ENCODE measurements at places on chromosomes 2 and 18.

GRCh38 chr18:2692508-2692907 is 37.0 kb downstream of the SMCHD1 start:
- no peak for DNase-seq

DNA sequence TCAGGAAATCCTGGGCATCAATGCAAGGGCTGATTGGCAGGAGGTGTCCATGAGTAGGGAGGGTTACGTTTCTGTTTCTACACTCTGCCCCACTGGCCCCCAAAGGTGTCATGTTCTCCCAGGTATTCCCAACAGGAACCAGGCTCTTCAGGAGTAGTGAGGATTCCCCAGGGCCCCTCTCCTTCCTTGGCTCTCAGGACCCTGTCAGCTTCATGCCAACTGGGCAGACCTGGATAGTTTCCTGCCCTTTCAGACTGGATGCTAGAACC is 480.6 kb upstream of the HS6ST1 start:
- DNase-seq = no peak

DNA sequence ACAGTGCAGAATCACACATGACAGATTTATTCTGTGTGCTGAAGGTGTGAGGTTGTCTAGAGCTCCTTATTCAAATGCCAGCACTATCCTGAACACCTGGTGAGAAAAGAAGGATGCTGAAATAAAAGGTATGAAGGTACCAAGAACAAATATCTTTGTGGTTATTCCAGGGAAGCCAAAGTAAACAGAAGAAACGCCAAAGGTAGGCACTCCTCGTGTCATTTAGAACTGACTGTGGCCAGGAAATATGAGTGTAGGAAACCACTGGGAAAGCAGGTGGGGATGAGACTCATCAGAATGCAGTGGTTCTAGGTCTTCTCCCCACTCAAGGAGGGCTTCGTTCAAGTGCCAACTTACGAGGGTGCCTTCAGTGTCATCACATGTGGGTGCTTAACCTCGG is 80.8 kb downstream of the KIF5C start:
- DNase-seq = no peak

DNA sequence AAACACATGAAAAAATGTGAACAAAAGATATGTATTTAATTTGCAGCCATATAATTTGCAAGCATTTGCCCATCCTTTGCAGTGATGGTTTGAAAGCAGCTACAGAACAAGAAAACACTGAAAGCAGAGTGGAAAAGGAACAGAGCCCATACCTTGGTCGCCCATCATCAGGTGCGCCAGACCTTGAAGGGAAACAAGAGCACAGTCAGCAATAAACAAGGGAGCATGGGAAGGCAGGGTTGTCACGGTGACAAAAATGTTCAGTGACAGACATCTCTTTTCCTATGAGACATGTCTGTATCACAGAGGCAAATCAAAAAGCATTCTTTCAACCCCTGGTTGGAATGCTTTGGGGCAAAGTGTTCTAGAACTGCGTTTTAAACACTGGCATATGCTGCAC is 109.4 kb downstream of the NRXN1 start:
- DNase-seq = no peak

DNA sequence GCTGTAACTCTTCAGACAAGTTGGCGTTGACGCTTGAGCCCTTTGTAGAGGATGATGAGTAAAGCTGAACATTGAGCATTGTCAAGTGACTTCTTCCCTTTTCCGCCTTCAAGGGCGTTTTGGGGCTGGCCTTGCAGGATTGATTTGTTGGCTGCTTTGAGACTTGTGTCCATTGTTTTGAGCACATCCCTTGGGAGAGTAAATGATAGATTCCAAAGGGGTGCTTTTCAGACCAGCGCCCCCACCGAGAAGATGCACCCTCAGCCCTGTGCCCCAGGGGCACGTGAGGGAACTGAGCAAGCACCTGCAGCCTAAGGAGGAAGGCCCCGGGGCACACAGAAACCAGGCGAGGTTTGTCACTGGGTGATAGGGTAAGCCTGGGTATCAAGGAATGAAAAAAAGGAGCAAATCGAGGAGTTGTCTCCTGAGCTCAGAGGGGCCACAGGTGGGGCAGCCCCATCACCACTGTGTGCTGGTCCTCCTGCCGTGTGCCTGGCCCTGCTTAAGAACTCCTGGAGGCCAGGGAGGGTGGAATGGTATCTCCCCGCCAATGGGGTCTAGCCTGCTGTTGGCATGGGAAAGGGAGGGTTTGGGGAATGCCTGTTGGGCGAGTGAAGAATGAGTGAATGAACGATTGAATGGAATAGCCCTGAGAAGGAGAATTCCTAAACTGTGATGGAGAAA is 64.0 kb downstream of the RAB31 start:
- DNase-seq = no peak

DNA sequence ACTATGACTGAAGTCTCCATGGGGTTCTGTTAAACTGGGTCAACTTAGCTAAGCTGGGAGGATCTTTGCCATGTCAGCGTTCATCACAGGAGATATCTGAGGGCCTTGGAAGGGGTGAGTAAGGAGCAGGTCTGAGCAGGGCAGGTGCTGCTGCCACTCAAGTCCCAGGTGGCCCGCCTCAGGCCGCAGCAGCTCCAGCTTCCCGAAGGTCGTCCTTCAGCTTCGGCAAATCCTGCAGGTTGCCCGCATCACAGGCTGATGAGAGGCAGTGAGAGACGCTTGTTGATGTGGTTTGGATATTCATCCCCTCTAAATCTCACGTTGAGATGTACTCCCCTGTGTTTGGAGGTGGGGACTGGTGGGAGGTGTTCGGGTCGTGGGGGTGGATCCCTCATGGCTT is 166.6 kb downstream of the VAPA start:
- DNase-seq = no peak

- no peak for DNase-seq
These were observed at the start of gene SDC1 for GRCh38 chr2:20224716-20225293. SDC1 (minus strand) TSS chr2:20225130; CDS start chr2:20224867, 263 bp downstream.

GRCh38 chr2:217846321-217846743 is 156.5 kb downstream of the TNS1 start:
- no peak for DNase-seq

DNA sequence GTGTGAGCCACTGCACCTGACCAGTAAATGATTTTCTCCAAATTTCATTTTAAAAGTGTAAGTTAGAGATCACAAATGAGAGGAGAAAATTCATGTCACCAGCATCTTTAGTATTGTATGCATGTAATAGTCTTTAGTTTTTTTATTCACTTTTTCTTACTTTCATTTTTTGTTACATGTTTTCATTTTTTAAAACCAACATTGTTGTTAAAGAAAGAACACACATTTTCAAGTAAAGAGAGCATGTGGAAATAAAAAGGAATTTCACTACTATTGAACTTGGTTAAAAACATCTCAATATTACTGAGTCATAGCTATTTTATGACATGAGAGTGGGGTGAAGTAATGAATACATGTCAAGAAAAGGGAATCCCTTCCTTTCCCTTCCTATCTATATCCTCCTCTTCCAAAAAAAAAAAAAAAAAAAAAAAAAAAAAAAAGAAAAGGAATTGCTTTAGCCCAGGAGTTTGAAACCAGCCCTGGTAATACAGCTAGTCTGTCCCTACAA is 29.1 kb upstream of the PMAIP1 start:
- DNase-seq = no peak

GRCh38 chr18:76169733-76170132 is 325.3 kb downstream of the ZNF516 start:
- no peak for DNase-seq

DNA sequence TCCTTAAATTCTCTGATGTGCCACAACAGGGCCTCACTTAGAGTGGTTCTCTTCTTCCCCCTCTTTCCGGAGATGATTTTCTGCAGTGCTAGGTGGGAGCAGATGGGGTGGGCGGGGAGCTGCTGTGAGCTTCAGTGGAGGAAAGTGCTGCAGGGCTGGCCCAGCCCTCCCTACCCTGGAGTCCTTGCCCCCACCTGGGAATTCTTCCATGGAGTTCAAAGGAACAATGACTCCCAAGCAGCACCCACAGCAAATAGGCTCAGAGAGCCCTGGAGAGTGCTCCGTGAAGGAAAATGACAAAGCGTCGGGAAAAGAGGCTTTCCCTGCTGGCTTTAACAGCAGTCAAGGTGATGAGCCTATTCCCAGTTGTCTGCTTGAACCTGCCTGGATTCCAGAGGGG is 28.8 kb downstream of the LOXHD1 start:
- DNase-seq = no peak

DNA sequence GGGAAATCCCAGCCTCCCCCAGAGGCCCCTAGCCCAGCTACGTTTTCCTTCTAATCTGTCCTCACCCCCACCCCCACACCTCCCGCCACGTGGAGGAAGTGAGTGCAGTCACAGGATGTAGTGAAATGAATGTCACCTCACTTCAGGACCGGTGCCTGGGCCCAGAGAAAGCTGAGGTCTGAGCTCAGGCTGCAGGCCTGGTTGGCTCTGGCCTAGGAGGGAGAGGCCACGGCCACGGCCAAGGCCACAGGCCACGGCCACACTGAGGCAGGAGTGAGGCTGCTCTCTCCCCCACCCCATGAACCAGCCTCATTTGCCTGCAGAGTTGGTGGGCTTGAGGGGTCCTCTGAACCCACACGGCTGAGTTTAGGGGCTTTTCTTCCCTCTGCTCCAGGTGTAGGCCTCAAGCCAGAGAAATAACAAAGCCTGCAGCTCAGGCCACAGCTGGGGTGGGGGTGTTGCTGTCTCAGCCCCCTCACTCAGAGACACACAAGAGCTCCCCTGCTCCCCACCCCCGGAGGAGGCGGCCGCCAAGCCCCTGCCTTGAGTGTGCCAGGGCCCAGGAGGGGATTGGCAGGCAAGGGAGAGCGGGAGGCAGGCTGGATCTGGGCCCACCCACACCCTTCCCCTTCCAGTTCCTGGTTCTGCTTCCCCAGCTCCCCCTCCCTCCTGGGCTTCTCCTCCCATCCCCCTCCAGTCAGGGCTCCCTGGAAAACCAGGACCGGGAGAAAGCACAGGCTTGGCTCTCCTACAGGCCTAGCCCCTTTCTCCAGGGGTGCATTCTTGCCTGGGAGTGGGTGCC is 27.0 kb downstream of the DNMT3A start:
- DNase-seq = peak; percentile 40

GRCh38 chr2:214108598-214108997 is 302.3 kb upstream of the VWC2L start:
- no peak for DNase-seq

GRCh38 chr18:60794802-60795201 is 422.2 kb upstream of the MC4R start:
- no peak for DNase-seq

DNA sequence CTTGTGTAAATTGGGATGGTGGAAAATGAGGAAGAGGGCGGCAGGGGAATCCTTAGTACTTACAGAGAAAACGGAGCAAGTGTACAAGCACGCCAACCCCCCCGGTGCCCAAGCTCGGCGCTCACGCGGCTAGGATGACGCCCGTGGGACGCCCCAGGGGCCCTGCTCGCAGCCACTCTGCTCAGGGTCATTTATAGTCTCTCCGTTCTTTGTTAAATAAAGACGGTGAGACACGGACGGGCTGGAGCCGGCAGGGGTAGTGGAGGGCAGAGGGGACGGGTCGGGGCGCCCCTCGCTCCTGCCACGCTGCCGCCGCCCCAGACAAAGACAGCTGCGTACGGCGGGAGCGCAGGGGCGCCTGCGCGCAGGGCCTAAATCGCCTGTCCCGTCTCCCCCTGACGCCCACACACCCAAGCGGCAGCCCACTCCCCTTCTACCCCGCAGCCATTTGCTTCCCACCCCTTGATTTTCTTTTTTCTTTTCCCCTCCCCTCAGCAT is 37.8 kb downstream of the PCBP1 start:
- DNase-seq = no peak

DNA sequence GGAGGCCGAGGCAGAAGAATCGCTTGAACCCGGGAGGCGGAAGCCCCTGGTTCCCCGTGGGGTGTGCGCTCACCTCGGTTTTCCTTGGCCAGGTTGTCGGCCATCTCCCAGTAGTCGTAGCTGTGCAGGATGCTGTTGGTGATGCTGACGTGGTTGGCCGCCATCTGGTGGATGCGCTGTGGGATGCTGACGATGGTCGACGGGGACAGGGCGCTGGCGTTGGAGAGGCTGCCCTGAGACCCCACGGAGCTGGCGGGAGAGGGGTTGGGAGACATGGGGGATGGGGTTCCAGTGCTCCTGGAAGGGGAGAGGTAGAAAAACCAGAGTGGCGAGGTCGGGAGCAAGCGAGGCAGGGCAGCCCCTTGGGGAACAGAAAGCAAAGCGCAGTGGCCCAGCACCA is 64.4 kb upstream of the REV1 start:
- no peak for DNase-seq

DNA sequence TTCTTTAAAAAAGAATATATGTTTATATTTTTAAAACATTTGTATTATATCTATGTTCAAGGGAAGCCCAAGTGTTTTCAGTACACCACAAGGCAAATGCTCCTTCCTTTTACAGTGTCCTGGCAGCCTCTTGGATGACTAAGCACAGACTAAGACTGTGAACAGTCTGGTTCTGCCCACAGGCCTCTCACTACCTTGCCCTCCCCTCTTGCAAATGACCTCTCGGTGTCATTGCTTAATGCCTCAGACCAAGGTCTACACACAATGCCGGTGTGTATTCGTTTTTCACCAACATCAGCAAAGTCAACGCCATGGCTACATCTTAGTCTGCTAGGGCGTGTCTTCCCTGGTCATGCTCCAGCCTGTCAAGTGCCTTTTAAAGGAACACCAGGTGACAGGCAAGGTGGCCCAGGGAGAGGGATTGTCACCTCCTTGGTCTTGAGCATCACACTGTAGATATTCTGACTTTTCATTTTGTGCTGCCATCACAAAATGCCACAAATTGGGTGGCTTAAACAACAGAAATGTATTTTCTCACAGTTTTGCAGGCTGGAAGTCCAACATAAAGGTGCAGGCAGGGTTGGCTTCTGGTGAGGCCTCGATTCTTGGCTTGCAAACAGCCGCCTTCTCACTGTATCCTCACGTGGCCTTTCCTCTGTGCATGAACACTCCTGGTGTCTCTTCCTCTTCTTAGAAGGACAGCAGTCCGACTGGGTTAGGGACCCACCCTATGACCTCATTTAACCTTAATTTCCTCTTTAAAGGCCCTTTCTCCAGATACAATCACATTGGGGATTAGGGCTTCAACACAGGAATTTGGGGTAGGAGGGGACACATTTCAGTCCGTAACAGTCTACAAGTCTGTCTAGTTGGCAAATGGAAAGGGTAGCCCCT is 266.5 kb downstream of the KLHL29 start:
- no peak for DNase-seq

DNA sequence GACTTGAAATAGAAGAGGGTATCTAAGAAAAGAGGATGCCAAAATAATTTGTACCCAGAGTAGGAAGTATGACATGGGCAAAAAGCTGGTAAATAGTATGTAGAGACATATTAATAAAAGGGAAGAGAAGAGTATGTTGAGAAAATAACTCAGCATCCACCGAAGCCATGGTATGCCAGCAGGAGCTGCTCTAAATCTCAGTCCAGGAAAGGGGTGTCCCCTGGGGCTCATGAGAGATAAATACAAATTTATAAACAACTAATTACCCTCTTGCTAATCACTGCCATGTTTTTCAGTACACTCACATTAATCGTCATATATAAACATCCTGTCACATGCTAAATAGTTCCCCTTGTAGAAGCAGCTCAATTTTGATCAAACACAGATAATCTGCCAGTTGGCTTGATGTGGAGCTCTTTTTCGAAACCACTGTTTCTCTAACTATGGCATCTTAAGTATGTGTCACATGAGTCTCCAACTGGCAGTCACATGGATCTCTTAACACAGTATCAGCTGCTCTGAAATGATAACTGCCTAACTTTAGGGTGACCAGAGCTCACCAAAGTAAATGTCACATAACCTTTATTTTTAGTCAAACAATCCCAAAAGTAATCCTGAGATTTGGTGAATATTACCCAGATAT is 31.9 kb downstream of the EXOC6B start:
- DNase-seq = no peak
